GM13976 (cell line): ENCODE measurements at places on chromosomes 7 and 10.

DNA sequence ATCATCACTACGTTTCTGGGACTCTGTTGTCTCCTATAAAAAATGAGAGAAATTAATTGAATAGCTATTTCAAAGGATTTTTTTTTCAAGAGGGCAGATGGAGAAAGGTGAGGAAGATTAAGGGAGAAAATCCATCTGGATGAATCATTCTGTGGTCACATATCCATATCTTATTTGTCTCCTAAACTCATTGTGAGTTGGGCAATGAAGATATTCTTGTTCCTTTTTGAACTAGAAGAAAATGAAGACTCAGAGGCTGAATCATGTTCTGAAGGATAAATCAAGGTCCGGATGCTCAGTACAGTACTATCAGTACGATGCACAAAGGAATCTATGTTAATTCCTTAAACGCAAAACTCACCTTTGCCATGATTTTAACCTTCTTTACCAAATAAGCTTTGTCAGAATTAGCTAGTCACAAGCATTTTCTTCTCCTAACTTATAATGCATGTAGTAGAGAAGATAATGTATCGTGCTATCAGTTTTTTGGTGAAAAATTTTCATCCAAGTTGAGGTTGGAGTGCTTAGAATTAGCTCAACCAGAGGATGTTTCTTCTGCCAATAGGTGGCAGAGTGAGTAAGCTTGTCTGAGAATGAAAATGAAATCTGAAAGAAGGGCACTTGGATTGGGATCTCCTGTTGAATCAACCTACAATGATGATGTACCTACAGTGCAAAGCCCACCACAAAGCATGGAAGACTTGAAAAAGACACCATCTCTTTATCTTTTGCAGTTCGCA lies 446.9 kb downstream of the KIF20B start:
- no peak for DNase-seq

GRCh38 chr10:75978213-75978612 lies 546.8 kb downstream of the LRMDA start:
- DNase-seq, result no peak

GRCh38 chr10:24849051-24849450 lies 103.4 kb downstream of the PRTFDC1 start:
- DNase-seq, result no peak

DNA sequence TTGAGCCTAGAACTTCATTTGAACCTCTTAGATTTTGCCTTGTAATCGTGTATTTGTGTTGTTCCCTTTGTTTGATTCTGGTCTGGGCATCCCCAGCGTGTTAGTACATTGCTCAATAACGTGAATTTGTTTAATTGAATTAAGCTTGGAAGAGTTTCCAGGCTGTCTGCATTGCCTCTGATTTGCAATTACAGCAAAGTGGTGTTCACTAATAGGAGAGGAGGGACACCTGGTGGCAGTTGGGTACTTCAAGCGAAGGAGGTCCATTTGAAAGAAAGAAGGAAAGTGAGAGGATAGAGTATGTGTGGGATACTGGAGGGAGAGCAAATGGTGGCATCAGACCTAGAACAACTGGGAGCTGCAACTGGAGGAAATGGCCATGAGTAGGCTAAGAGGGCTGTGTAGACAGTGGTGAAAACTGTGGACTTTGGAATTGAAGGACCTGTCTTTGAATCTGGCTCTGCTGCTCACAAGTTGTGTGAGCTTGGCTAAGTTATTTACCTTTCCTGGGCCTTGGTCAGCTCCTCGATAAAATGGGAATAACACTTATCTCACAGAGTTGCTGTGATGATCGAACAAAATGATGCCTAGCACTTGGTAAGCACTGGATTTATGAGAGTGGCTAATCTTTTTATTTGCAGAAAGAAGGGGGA lies 15.1 kb downstream of the LSMEM1 start:
- DNase-seq, result no peak

GRCh38 chr10:557792-558328 lies 131.6 kb downstream of the DIP2C start:
- no peak for DNase-seq
